ENCODE measurements at places on chromosomes 1 and 21.

DNA sequence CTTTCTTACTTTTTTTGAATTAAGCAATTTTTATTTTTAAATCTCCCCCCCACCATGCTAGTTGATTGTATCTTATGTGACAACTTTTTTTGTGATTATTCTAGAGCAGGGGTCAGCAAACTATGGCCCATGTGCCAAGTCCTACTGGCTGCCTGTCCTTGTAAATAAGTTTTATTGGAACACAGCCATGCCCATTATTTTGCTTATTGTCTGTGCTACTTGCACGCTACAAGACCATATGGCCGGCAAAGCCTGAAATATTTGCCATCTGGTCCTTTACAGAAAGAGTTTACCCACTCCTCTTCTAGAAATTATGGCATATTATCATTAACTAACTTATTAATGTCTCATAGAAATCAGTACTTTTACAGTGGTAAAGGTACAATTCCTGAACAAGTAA, 51.7 kb downstream of the AK5 start:
- DNase-seq: no peak

GRCh38 chr1:86435327-86435726, 11.4 kb downstream of the CLCA2 start:
- no peak for DNase-seq

GRCh38 chr1:24201941-24202440, 14.9 kb upstream of the IFNLR1 start:
- DNase-seq: peak; percentile 62

DNA sequence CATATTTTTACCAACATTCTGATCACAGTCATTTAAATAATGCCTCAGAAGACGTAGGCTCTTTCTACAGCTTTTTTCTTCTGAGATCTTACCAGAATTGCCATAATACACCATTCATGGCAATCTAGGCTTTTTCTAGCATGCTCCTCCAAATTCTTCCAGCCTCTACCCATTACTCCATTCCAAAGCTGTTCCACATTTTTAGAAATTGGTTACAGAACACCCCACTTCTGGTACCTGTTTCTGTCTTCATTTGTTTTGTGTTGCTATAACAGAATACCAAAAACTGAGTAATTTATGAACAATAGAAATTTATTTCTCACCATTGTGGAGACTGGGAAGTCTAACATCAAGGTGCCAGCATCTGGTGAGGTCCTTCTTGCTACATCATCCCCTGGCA, 385.4 kb downstream of the BRINP2 start:
- no peak for DNase-seq

- DNase-seq: no peak
These were observed 32.4 kb upstream of the MYSM1 start for GRCh38 chr1:58732087-58732775.

DNA sequence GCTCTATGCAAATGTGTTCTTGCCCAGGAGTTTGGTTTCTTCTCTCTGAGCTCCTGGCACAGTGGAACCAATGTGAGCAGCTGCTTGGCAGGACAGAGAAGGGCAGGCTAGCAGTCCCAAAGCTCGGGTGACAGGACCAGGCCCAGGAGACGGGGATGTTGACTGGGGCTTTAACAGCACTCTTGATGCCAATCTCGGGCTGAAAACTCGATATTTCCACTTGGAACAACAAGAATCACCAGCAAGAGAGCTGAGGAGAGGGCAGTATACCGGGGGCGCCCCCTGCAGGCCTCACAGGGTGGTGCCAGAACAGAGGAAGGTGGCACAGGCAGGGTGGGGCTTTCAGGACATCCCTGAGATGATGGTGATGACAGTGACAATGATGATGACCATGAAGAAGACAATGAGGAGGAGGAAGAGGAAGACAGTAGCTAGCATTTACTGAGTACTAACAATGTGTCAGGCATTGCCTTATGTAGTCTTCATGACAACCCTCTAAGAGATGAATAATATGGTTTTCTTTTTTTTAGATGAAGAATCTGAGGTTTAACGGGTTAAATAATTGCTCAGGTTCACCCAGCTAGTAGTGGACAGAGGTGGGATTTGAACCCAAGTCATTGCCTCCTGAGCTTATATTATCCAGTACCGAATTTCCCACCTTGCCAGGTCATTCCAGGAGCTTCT, 2.7 kb upstream of the KCNJ9 start:
- no peak for DNase-seq

DNA sequence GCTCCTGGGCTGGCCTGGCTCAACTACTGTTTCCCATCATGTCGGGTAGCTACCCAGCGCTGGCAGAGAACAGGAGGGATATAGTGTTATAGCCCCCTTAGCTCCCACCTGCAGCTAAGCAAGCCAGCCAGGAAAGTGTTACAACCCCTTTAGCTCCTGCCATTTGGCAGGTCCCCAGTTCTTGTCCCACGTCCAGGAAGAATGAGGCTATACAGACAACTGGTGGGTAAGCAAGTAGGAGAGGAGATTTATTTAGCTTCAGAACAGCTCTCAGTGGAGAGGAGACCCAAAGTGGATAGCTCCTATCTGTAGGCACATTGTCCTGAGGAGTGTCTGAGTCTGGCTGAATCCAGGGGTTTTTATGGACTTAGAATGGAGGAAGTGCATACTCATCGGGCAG, 741.1 kb upstream of the B3GALT2 start:
- DNase-seq: no peak

GRCh38 chr1:7752512-7753417, 18.3 kb upstream of the VAMP3 start:
- peak; percentile 37 for DNase-seq

GRCh38 chr1:51735746-51736254, 118.9 kb downstream of the OSBPL9 start:
- DNase-seq: no peak

GRCh38 chr1:245301921-245302320, 147.1 kb downstream of the KIF26B start:
- no peak for DNase-seq

DNA sequence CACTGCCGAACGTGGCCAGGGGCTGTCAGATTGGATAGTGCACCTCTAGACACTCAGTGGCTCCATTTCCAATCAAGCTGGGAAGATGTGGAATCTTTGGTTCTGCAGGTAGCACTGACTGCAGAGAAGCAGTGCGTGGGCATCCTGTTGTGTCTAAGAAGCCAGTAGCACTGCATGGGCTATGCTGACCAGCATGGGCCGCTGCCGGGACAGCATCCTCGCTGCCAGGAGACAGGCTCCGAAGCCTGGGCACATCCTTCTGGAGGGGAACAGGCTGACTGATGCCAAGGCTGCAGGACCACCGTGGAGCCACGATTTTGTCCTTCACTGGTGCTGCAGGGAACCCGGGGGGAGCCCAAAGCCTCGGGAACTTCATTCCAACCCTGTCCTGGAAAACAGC, 649.4 kb downstream of the NPHP4 start:
- no peak for DNase-seq

DNA sequence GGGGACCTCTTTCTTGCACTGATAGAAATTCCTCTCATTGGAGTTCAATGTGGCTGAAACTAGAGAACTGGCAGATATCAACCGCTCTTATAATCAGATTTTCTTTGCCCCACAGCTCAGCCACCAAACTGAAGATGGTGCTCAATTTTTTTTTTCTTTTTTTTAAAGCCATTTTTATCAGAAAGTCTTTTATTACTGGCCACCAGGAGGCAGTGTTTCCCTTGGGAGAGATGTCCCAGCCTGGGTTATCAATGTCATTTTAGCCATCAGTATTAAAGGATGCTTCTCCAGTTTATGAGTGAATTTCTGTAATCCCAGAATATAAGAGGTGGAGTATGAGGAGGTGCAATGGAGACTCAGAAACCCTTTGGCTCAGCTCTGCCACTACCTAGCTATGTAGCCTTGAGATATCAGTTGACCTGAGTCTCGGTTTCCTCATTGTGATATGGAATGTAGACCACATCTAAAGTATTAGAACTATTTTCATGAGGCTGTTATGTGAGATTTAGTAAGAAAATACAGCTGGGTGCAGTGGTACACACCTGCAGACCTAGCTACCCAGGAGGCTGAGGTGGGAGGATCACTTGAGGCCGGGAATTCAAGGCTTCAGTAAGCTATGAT, 27.6 kb downstream of the CD244 start:
- no peak for DNase-seq

GRCh38 chr1:227729144-227729880, 5.8 kb downstream of the JMJD4 start:
- no peak for DNase-seq

GRCh38 chr1:207328004-207328403, 6.5 kb downstream of the CD55 start:
- DNase-seq: no peak

DNA sequence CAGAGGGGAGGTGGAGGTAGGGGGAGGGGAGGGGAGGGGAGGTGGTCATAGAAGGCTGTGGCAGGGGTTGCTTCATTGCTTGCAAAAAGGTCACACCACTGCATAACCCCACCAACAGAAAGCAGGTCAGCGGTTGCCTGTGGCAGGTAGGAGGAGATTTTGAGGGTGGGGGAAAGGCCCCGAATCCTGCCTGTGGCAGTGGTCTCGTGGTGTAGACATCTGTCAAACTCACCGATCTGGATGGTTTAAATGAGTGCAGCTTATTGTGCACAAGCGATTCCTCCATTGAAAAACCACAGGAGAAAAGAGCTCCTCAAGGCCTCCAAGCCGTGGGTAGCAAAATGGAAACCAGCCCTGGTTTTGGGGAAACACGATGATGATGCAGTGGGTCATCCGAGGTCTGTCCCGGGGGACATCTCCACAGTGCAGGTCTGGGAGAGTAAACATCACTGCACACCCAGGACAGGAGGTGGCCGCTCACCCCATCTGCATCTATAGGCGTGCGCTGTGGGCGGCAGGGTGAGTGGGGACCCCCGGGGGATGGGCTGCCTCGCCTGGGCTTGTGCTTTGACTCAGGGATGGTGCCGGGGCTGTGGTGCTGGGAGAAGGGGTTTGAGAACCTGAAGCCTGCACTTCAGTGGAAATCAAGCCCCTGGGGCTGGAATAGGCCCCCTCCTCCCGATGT, 112.3 kb downstream of the CRYAA start:
- DNase-seq: peak; percentile 9

GRCh38 chr1:116697548-116698243, 30.2 kb upstream of the IGSF3 start:
- no peak for DNase-seq

- peak; percentile 97 for DNase-seq
These were observed at the start of gene SZRD1 for GRCh38 chr1:16366722-16367257. Gene SZRD1 (plus strand): TSS chr1:16367242. CDS start chr1:16367258, 16 bp downstream.

DNA sequence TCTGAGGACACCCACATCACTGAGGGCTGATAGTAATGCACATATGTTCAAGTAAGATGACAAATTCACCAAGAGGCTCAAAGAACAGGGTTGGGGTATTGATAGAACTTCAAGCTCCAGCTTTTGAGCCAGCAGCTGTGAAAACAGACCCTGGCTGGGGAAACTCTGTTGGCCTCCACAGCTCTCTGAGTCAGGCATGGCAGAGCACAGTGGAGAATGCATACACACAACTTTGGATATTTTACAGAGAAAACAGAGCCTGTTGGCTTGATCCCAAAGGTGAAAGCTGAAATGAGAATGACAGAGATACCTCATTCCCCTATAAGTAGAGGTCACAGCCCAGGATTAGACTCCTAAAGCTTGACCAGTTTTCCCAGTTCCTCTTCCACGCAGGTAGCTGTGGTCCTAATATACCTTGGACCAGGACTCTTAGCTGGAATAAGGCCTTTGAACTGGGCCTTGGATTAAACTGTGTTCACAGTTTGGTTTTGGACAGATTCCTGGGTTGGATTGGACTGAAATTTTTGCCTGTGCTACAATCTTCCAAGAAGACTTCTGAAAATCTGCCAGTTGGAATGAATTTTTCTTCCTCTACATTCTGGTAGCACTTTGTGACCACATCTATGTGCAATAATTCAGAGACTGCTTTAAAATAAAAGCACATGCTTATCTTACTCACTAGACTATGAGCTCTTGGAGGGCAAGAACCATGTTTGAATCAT, 101.6 kb upstream of the HMGB4 start:
- DNase-seq: no peak

- DNase-seq: no peak
These were observed 5.1 kb downstream of the CTNNBIP1 start for GRCh38 chr1:9905010-9905409.

DNA sequence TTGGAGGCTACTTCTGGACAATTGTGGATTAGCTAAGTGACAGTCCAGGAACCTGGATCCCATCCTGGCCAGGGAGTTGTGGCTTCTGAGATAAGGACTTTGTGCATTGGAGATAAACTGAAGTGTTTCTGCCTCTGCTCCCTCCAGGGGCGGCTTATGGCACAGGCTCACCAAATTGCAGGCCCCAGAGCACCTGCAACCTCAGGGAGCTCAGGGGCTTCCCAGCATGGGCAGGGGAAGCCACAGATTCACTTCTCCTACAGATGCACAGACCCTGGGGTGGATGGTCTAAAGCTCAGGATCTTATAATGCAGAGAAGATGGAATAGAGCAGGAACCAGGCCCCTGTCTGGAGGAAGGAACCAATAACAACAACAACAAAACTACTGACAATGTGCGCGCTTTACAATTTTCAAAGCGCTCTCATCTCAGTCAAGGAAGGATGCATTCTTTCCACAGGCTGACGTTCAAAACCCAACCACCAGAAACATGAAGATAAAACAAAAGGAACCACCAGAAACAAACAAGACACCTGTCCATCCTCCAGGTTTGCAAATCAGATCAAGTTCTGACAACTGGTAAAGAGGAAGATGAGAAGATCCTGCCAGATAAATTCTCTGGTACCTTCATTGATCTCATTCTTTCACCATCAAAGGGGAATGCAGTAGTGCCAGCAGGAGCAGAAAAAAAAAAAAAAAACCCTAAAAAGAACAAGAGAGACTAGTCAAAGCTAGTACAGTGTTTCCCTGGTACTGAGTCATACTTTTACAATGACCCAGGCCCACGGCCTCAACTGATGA, 121.0 kb upstream of the IRF2BP2 start:
- DNase-seq: no peak

GRCh38 chr21:41346758-41347157, 15.1 kb upstream of the MX2 start:
- no peak for DNase-seq

DNA sequence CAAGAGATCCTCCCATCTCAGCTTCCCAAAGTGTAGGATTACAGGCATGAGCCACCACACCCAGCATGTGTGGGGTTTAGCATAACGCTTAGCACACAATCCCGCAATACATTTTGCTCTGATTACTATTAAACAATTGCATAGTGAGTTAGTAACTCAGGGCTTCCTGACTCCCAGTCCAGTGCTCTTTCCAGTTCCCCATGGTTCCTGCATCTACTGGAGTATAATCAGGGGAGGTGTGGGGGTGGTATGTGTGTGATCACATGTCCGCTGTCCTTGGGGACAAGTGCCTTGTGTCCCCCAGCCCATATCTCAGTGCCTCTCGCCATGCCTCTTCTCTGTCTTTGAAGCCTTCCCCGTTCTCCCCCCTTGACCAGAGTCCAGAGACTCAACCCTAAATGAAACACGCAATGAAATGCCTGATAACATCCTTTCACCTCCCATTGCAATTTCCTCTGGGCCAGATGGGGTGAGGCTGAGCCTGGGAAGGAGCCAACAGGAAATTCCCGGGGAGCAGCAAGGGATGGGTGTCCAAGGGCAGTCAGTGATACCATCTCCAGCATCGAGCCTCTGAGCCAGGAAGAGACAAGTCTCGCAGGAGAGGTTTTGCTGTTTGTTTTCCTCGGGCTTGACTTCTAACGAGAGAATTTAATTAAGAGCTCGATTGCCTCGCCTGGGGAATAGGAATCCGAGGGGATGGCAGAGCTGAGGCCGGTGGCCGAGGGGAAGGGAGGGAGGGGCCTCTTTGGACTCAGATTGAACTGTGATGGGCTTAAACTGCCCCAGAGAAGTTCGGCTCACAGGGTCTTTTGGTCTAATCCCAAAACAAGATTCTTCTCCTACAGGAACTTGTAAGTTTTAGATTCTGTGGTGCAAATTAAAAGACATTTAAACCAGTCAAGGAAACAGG, 7.7 kb upstream of the HTR1D start:
- peak; percentile 26 for DNase-seq

- no peak for DNase-seq
These were observed 4.4 kb downstream of the DYRK1A start for GRCh38 chr21:37371041-37371397.

Measured in left ventricle myocardium inferior (tissue), 1 donor.